ENCODE measurements at places on chromosomes 4 and X.

DNA sequence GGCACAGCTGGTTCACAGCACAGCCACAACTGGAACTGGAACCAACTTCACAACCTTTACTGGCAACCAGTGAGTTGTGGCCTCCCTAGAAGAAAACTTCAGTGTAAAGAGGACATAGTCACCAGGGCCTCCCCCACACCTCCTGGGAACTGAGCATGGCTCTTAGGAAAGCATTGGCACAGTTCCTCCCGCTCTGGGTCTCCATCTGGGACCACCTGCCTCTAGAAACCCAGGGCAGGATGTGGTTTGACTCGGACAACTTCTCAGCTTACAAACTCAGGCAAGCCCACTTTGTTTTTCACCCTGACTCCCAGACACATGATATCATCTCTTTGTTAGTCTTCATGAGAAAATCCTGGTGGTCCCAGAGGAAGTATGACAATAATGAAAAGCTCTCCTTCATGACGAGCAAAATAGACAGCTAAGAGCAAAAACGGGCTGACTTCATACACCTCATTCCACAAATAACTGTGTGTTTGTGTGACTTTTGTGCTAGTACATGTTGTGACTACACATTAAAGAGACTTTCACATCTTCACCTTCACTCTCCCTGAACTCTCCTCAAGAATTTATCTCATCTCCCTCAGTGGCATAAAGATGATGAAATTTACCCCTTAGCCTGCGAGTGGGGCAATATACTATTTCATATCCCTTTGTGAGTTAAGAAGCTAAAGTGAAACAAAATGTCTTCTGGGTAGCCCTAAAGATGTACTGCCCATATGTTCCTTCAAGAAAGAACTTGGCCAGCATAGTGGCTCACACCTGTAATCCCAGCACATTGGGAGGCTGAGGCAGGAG, 75.4 kb downstream of the SH3KBP1 start:
- DNase-seq, result no peak

- no peak for DNase-seq
Measured at GRCh38 chr4:163495900-163496299, 1.4 kb downstream of the TMA16 start.

GRCh38 chr4:165418073-165418472, 39.3 kb downstream of the CPE start:
- DNase-seq, result no peak

DNA sequence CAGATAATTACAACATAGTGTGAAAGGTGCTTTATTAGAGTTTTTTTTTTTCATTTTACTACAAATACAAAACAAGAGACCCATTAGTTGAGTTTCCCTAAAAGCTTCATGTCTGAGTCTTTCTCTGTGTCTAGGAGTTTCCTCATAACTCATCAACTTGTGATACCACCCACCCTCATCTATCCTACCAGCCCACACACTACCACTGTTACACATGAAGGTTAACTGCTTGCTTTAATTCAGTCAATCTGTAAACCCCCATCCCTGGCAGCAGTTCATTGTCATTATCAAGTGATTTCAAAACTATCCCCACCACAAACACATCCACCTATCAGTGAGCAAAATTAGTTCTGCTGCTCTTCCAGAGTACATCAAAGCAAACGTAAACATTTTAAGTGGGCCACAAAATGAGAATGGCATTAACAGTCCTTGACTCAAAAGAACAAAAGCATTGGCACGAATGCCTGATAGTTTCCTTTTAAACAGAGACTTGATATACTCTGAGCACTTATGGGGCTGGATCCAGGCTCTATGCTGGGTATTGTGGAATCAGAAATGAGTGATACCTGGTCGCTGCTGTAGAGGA, 331.6 kb upstream of the FAM241A start:
- DNase-seq, result no peak

DNA sequence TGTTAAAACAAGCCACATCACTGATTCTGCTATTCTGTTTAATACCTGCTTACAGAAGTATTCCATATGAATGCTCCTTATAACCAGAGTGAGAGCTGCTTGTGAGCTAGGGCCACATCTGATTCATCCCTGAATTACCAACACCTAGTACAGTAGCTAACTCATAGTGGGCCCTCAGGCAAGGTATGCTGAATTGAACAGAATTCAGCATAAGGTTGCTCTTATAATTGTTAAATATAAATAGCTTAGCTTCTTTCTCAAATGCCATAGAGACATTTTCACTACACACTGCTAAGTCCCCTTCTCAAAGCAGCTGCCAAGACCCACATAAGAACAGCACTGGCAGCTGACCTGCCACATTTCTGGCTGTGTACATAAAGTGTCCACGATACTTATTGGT, 27.0 kb upstream of the MCF2 start:
- DNase-seq, result no peak

- no peak for DNase-seq
Measured at GRCh38 chr4:87179751-87180150, 40.7 kb downstream of the KLHL8 start.

GRCh38 chrX:129698150-129698549, 40.6 kb upstream of the XPNPEP2 start:
- DNase-seq, result no peak

DNA sequence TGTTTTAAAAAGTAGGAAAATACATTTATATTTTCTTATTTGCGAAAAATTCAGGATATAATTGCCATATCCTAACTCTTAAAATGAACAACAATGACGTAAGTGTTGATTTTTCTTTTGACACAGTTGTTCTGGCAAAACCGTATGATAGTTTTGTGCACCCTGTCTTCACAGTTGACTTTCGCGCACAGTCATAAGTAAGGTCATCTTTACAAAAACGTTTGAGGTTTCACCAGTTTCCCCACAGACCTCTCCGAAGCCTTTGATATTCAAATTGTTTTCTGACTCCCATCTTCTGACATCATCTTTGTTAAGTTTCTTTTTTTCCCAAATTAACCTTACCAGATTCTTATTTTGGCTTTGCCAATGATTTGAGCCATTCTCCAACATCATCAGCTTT, 48.1 kb upstream of the ATXN3L start:
- DNase-seq, result no peak

GRCh38 chr4:175087145-175087544, 169.0 kb downstream of the ADAM29 start:
- DNase-seq, result no peak

- no peak for DNase-seq
Measured at GRCh38 chr4:118732591-118733330, 47.6 kb downstream of the METTL14 start.

GRCh38 chr4:123471655-123472369, 75.2 kb downstream of the SPRY1 start:
- no peak for DNase-seq

DNA sequence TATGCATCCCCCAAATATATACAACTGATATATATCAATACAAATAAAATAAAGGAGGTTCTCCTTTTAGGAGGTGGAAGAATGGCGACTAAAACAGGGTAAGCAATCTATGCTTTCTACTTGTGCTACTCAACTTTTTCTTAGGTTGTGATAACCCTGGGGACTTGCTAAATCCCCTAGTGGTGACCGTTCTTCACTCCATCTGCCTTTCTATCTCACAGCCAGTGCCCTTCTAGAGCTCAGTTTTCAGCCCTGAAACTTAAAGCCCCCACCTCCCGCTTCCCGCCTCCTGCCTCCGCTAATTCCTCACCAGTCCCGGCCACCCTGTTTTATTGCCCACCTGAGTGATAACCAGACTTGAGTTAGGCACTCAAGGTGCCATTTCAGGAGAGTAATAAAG, 15.5 kb upstream of the ESX1 start:
- DNase-seq, result no peak
